Islet precursor cell (in vitro differentiated cells): ENCODE measurements at places on chromosomes 4 and X.

DNA sequence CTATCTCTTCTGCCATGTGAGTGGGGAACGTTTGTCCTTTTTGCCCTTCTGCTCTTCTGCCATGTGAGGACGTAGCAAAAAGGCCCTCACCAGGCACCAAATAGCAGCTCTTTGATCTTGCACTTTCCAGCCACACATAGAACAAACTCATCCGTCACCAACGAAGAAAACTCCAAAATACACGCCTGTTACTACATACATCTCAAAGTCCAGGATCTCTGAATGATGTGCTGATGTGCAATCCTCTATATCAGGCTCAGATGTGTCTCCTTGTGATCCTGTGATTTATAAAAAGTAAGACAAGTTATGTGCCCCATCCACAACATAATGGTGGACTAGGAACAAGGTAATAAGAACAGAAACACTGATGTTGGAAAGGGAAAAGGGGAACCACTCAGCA lies 9.8 kb upstream of the TAB3 start:
- DNase-seq: no peak

DNA sequence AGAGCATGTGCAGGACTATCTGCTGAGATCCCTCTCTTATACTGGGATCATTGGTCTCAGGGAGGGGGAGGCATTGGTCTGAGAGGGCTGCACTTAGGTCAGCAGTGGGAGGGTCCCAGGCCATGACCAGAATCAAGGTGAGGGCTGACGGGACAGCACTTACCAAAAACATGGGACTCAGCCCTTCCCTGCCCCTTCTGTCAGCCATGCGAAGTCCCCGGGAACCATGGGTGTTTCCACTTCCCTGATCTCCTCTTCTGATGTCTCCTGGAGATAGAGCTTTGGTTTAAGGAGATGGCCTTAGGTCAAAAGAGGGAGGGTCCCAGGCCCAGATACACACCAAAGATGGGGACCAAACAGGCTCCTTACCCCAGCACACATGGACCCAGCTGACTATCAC lies 12.9 kb upstream of the HSFX1 start:
- DNase-seq: no peak

- DNase-seq: peak; percentile 95
These were observed 24.3 kb downstream of the SHROOM3 start for GRCh38 chr4:76459291-76459723.

- DNase-seq: peak; percentile 63
These were observed 127.2 kb downstream of the FNIP2 start for GRCh38 chr4:158895797-158896576.

- DNase-seq: no peak
These were observed 125.1 kb upstream of the FRG1 start for GRCh38 chr4:189815404-189816192.

GRCh38 chr4:6524436-6524835 lies 50.6 kb upstream of the MAN2B2 start:
- DNase-seq: no peak

GRCh38 chrX:40104985-40105834 lies 7.5 kb upstream of the BCOR start:
- peak; percentile 81 for DNase-seq

DNA sequence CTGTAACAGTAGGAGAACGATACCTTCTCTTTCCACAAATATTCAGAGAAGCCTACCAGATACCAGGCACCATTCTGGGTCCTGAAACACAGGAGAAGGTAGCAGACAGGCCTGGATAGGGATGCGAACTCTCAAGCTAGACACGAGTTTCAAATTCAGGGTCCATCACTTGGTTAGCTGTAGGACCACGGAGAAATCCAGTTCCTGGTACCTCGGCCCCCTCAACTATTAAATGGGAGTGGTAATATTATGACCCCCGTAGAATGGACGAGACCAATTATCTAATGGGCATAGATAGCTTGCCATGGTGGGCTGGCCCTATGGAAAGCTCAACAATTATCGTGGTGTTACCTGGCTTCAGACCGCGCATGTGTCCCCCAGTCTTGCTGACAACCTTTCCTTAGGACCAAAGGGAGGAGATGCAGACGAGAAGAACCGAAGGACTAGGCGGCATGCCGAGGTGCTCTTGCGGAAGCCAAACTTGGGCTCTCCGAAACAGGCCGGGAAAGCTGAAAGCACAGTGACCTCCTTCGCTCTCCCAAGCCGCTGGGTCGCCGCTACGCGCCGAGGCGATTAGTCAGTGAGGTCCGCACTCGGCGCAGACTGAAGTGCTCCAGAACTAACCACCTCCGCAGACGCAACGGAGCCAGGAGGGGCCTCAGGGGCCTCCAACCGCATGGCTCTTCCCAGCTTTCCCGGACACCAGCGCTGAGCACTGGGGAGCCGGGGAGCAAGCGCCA lies 19.6 kb downstream of the NKX3-2 start:
- peak; percentile 70 for DNase-seq

- peak; percentile 45 for DNase-seq
These were observed 24.9 kb downstream of the RGS12 start for GRCh38 chr4:3317656-3318211.

- no peak for DNase-seq
These were observed 49.8 kb upstream of the KLF3 start for GRCh38 chr4:38614231-38614630.

DNA sequence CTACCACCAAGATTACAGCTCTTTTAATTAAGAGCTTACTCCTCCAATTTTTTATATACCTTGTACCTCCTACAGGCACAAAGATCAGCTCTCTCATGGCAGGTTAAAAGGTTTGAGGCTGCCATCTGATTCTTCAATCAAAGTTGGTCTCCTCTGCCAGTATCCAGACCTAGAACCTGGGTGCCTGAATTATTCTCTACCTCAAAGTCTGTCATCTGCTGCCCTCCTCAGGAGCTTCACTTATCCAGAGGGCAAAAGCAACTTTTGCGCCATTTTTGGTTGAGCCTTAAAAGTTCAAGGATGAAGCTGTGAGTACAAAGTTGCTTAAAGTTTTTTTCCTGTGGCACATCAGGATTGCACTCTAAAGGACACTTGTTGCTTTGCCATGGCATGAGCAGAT lies 343.7 kb upstream of the PPP1R2C start:
- no peak for DNase-seq

DNA sequence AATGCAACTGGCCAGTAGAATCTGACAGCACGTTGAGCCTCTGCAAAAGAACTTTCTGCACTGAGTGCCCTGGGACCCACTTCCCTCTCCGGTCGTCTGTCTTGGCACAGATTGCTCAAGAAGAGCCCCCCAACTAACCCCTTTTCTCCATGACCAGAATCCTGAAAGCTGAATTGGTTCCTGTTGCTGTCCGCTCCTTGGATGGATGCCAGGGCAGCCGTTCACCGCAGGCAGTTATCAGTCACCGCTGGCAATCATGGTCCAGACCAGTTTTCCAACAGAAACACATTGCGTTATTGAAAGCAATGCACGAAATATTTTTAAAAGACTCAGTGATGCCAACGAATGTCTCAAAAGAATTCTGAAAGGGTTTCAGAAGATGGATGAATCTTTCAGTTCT lies 733.7 kb upstream of the FRG1 start:
- no peak for DNase-seq

DNA sequence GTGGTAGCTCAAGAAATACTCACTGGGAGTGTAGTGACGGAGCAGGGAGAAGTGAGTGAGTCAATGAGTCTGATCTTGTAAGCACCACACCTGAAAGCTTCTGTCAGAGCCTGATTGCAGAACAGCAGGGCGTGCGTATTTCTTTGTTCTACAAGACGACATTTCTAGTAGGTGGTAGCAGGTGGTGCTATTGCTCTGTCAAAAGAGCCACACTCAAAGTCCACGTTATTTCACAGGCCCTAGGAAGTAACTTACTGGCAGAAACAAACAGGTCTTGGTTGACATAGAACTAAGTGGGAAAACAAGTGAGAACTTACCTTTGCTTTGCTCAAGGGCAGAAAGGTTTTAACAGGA lies 46.4 kb upstream of the SPRY1 start:
- peak; percentile 58 for DNase-seq

DNA sequence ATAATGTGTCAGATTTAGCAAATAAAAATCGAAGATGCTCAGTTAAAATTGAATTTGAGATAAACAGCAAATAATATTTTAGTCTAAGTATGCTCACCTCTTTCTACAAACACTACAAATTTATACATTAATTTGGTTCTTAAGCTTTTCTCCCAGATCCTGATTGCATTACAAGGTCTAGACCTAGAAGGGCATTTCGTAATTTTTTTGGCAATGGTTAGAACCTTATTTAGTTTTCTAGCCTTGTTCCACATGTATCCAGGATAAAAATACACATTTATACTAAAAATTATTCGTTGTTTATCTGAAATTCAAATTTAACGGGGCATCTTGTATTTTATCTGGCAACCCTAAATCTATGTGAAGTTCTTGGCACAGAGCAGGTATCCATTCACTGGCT lies 2.5 kb upstream of the CDKL5 start:
- DNase-seq: no peak

DNA sequence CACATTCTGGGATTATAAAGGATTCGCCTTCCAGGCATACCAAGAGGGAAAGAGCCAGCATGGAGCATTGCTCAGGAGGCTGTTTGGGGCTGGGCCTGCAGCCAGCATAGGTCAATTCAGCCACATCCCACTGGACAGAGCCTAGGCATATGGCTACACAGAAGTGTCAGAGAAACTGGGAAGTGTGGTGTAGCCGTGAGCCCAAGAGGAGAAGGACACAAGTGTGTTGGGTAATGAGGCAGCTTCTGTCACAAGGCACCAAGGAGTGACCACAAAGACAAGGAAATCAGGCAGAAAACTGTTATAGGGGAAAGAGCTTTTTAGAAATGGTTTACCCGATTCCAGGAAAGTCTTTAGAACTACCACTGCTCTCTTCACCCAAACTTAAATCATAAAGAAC lies 178.6 kb upstream of the TBL1X start:
- no peak for DNase-seq

DNA sequence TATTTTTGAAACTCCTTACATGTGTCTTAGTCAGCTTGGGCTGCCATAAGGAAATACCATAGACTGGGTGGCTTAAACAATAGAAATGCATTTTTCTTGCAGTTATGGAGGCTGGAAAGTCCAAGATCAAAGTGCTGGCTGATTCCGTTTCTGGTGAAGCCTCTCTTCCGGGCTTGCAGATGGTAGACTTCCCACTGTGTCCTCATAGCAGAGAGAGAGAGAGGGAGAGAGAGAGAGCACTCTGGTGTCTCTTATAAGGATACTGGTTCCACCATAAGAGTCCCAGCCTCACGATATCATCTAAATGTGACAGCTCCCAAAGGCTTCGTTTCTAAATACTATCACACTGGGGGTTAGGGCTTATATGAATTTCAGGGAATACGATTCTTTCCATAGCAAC lies 39.7 kb downstream of the ENPEP start:
- no peak for DNase-seq

DNA sequence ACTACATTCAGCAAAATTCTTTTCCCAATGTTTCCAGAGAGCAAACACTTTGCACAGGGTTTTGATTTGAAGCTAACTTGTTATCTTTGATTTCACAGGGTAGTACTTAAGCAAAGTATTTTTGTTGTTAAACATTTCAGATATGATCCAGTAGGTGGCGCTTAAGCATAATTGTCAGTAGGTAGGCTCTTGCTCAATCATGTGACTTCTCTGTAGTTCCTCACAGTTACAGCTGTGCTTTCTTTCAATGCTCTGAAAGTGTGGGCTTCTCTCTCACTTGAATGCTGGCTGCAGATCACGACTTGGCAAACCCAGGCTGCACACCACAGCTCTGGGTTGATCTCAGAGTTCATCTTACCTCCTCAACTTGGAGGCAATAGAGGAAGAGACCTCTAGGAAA lies 1016.5 kb downstream of the SH3BGRL start:
- DNase-seq: no peak

GRCh38 chrX:95754411-95754810 lies 930.2 kb upstream of the DIAPH2 start:
- no peak for DNase-seq

- DNase-seq: peak; percentile 60
These were observed 1.0 kb upstream of the SNCA start for GRCh38 chr4:89837993-89838390.

DNA sequence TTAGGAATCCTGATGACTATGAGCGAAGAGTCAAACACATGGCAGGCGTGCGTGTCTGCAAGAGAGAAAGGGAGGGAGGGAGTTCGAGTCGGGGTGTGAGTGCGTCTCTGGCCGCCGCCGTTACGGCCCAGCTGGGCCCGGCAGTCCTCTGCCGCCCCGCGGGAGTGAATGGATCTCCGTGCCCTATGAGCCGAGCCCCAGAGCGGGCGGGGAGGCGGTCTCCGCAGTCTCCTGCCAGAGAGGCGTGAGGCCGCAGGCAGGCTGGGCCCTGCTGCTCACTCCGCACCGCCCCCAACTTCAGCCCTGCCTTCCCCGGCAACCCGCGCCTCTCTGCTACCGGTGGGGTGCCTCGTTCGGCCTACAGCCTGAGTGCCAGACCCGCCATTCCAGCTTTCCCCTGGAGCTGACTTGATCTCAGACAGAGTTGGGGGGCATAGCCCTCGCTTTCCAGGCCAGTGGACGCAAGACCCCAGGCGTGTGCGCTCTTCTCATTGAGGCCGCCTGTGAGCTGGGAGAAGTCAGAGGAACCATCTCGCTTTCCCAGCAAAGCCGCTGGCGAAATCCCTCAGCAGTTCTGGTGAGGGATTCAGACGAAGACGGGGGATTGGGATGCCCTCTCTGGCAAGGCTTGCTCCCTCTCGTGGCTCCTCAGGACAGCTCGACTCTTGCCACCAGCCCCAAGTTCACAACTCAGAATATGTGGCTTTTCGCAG lies 1.4 kb downstream of the SLC16A2 start:
- peak; percentile 76 for DNase-seq

GRCh38 chr4:182416067-182416466 lies 172.9 kb downstream of the TENM3 start:
- no peak for DNase-seq

DNA sequence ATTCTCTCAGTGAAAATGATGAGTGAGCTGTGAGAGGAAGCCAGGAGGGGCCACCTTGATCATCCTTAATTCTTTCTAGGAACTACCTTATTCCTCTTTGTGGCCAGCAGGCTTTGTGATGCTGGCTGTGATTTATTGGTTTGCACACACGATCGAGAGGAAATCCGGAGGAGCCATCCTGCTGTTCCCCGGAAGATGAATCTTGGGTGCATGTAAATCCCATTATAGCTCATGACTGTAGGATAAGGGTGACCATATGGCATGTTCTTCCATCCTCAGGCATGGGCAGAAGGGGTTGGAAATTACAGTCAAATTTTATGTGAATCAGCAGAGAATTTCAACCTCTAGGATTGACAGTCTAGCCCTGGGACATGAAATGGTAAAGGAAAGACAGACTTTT lies 254.5 kb downstream of the UNC5C start:
- no peak for DNase-seq

- DNase-seq: peak; percentile 63
These were observed 23.3 kb upstream of the MGST2 start for GRCh38 chr4:139642364-139642763.

DNA sequence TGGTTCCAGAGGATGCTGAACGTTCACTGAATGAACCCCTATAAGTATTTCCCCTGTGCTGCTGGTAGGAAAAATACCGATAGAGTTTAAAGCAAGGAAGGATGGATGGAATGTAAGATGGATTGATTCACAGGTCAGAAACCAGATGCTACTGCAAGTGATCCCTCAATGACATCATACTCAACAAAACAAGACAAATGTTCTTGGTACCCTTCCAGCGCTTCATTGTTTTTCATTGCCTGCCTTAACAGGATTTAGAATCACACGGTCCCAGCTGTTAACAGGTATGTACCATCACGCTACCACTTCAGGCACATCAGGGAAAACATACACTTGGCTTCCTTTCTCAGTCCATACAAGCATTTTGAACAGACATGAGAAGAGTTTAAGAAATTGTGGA lies 118.1 kb upstream of the TLR3 start:
- no peak for DNase-seq

GRCh38 chrX:94492541-94492940 lies 818.5 kb downstream of the FAM133A start:
- DNase-seq: no peak

- DNase-seq: no peak
These were observed 67.3 kb downstream of the GLUD2 start for GRCh38 chrX:121114691-121115090.
